ENCODE measurements at places on chromosomes 7 and 10.
A peak's percentile ranks its signal among the peaks of the same experiment; 100 is the strongest.

DNA sequence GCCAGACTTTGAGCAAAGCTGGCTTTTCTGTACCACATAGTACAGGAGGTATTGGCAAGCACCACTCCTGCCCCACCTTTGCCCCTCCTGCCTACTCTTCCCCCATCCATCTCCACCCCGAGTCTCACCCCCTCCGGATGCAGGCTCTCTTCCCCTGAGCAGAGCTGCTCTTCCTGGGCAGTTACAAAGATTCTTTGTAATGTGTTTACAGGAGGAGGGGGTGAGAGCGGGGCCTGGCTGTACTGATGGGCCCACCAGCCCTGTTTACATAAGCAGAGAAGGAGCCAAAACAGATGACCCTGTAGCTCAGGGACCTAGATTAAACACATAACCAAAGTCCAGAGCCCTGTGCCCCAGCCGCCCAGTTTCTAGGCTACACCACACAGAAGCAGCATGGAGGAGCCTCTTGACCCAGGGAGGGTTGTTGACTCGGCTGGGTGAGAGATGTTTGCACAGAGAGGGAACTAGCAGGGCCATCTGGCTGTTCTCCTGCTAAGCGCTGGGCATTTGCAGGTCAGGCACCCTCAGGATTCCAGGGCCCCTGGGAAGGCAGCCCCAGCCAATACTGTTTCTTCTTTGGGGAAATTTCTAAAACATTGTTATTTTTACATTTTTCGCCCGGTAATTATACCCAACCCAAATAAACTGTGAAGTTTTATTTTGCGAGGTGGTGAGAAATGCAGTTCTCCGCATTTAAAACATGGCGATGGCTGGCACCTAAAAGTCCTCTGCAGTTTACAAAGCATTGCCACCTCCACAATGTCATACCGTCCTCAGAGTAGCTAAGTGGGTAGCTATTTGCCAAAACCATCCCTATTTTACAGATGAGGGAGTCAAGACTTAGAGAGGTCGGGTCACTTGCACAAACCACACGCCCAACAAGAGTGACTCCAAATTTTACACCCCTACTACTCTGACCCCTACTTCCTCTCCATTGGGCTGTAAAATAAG lies 11.4 kb upstream of the ZKSCAN1 start:
- DNase-seq, result no peak

DNA sequence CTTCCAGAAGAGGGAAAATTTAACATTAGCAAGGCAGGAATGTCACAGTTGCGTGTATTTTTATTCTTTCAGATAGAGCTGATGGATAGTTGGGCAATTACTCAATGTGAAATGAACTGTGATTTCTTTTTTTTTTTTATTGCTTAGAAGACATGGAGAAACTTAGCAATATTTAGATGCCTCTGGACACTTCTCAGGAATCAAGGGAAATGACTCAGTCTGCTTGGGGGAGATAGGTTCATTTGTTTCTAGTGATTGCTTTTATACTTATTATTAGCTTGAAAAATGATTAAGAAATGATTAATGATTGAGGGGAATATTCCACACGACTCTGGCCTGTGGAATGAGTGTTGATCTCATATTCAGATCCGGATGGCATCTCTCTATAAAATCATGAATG lies 33.1 kb upstream of the TBX20 start:
- DNase-seq, result no peak

GRCh38 chr7:903921-904755 lies 27.8 kb downstream of the GET4 start:
- DNase-seq, result no peak

GRCh38 chr7:71308096-71308495 lies 176.2 kb downstream of the GALNT17 start:
- peak; percentile 17 for DNase-seq

- DNase-seq, result no peak
Measured at GRCh38 chr7:113131367-113131766, 13.0 kb upstream of the SMIM30 start.

DNA sequence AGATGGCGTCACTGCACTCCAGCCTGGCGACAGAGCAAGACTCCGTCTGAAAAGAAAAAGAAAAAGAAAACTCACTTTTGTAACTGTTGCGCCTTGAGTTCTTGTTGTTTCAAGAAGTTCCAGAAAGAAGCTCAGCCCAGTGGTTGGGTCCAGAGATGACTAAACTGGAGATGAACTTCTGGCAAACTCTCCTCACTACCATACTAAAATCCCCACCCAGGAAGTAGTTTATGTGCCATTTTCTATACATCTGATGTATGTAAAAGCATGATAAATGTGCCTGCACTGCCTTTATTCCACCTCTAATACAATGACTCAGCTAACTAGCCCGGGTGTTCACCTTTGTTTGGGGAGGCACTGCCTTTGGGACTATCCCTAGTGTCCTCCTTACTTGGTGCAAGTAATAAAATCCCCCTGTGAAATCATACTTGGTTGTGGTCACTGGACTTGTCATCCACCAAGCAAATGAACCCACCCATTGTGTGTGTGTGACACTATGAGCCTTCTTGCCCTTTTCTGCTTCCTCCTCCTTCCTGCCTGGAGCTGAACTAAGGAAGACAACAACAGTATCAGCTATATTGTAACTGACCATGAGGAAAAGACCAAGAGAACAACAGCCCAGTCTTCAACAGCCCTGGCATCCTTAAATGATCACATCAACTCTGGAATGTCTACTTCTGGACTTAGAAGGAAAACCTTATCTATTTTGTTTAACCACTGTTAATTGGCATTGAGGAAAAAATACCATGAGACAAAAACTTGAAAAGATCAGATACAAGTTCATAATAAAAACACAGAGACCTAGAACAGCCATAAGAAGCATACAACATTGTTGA lies 33.6 kb downstream of the JMJD1C start:
- DNase-seq, result no peak

DNA sequence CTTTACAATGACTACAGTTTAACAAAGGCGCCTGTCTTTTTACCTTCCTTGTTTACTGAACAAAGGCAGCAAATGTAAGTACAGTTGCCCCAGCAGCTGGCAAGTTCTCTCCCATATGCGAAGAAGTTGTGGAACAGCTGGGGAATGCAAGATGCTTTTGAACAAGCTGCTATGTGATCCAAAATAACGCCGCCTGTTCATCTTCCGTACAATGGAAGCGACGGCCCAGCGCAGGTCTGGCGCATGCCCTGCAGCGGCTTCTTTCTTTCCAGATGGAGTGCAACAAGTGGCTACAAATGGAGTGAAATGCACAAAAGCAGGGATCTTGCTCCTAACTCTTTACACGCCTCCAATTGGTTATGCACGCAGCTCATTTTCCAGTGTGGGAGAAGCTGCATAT lies 97.0 kb upstream of the SVIL start:
- no peak for DNase-seq

DNA sequence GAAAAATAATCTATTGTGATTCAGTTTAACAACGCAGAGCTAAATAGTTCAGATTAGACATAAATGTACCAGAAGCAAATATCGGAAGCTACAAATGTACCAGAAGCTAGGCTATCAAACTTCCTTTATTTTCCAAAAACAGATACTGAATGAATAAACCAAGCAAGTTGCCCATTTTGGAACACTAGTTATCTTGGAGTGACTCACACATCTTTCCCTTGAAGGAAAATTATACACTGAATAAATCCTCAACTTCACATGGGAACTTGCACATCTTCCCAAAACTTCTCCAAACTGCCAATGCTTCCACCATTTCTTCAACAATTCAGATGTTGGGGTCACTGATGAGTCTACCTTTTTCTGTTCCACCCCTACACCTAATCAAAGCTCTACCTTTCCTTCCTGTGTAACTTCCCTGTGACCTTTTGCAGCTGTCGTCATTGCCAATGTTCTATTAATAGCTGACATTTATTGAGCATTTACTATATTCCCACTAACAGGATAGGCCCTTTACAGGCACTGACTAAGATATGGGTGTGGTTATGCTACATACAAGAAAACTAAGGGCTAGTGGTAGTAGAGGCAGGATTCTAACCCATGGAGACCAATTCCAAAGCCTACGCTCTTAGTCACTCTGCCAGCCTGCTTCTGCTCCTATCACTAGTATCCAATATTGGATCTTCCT lies 22.7 kb downstream of the RELN start:
- no peak for DNase-seq

GRCh38 chr7:55563596-55564325 lies 8.5 kb downstream of the VOPP1 start:
- no peak for DNase-seq

DNA sequence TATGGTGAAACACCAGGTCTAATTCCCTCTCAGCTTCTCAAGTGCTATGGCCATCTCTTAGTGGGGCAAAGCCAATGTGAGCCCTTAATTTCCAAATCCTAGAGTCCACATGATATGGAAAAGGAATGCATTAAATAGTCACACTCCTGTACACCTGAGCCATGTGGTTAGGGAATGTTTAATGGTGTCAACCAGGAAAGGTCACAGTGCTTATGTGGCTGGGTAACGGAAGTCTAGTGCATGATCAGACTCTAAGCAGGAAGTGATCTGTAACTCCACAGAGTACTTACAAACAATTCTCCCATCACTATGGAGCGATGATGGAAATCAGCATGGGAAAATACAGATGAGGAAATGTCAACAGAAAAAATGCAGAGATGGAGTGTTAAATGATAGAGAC lies 148.8 kb downstream of the MAGI2 start:
- no peak for DNase-seq

DNA sequence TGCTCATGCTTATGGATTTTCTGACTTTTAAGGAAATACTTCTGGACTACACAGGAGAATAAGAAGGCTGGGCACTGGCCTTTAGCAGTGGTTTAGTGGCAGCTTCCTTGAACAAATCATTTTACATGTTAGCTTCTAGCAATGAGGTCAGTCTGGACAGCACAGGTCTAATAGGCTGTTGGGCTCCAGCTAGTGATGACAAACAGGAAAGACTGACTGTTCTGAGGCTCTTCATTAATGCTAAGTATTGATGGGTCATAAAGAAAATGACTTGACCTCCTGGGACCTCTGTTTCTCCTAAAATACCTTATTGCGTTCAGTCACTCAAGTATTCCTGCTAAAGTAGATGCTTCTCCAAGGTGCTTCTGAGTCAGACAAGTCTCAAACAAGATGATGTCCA lies 4.9 kb upstream of the RHOBTB1 start:
- DNase-seq, result no peak

GRCh38 chr7:130804220-130804619 lies 70.2 kb upstream of the KLF14 start:
- no peak for DNase-seq

DNA sequence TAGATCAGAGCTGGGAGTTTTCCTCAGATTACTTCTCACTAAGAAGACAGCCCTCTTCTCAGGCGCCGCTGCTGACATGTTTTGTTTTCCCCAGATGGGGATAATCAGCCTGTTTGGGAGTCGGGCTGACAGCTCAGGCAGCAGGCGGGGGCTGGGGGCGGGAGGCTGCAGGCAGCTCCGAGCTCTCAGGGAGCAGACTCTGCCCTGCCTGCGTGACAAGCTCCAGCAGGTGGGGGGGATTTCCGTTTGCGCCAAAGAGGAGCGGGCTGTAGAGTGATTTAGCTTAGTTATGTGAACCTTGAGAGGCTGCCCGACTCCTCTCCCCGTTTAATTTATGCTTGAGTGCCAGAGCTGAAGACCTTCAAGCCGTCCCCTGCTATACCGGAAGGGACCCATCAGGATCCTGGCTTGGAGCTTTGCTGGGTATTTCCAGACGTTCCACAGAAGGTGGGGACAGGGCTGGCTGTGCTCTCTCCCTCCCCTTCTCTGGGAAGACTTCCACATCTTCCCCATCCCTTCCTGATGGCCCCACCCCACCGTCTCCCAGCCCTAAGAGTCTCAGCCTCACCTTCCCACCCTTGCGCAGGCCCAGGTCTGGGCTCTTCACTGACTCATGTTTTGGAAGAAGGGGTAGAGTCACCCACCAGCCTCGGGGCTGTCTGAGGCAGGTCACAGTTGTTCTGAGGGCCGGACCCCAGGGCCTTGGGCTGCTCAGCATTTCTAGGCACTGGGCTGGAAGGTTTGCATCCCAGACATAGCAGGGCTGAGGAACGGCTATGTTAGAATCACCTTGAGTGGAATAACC lies 24.7 kb upstream of the ADCYAP1R1 start:
- no peak for DNase-seq

DNA sequence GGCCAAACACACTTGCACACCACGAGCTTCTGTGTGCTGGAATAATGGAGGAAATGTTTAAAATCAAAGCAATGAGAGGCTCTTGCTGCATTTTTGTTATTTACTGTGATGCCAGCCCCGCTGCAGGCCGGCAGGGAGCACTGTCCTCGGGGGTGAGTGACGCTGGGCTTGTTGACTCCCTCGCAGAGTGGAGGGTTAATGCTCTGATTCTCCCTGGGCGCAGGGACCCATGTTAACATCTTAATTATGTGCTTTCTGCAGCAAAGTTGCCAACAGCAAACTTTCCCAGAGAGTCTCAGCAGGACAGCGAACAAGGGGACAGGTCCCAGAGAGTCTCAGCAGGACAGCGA lies 22.9 kb downstream of the SCART1 start:
- DNase-seq, result no peak

DNA sequence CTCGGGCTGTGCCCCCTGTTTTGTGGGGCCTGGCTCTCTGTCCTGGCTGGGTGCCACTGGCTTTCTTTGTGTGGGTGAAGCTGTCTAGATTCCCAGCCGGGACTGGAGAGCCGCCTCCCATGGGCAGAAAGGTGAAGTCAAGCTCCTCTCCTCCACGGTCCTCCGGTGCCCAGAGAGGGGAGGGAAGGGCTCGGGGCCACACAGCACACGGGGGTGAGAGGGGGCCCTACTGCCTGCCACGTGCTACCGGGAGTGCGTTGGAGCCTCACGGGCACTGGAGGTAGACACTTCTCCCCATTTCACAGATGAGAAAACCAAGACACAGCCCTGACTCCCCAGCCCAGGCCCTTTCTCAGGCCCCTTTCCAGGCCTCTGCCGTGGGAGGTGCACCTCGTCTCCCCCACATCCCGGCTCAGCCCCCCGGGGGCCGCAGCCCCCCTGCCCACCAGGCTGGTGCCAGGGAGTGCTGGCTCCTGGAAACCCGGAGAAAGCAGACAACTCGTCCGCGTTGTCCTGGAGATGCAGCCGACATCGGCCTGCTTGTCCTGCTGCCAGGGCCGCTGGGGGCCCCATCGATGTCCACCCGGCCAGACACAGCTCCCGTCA lies 55.8 kb downstream of the UNCX start:
- no peak for DNase-seq

DNA sequence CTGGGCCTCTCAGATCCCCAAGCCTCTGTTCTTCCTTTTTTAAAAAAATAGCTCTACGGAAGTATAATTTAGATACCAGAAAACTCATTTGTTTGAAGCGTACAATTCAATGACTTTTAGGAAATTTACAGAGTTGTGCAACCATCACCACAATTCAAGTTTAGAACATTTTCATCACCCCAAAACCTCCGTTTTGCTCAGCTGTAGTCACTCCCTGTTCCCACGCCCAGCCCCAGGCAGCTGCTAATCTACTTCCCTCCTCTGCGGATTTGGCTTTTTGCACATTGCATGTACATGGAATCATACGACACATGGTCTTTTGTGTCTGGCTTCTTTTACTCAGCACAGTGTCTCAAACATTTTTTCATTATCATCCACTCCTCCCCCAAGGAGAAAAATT lies 229.2 kb downstream of the TCF7L2 start:
- DNase-seq, result peak; percentile 19

DNA sequence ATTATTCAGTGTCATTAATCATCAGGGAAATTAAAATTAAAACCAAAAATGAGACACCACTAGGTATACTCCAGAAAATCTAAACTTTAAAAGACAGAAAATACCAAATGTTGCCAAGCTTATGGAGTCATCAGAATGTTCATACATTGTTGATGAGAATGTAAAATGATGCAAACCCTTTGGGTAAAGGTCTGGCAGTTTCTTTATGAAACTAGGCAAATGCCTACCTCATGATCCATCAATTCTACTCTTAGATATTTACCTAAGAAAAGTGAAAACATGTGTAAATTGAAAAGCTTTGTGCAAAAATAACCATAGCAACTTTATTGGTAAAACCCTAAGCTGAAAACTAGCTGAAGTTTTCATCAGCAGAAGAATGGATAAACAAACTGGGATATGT lies 329.5 kb upstream of the MEOX2 start:
- DNase-seq, result no peak

All from fibroblast of skin of left biceps (primary cell).